Occipital lobe (tissue), 3 donors: ENCODE measurements at places on chromosomes 5 and 9. TPM values are rescaled to one million over a fixed set of nuclear protein-coding genes. Genes with fewer than 3 reads are reported as not detected.

The UGT3A2 gene
- 0.16 TPM for total RNA-seq

The MGAT4B gene
- total RNA-seq, result 47.4 TPM

The TMEM252 gene
- not detected for total RNA-seq

The IFNA2 gene
- not detected for total RNA-seq

The FGF18 gene
- 0.62 TPM for total RNA-seq

The ARID3C gene
- total RNA-seq, result not detected

The EGFLAM gene
- 3.1 TPM for total RNA-seq

The DMGDH gene
- 1.2 TPM for total RNA-seq

The BTNL9 gene
- 0.78 TPM for total RNA-seq

The TEX48 gene
- not detected for total RNA-seq

The HTR1A gene
- total RNA-seq, result 18.2 TPM

The RMND5B gene
- 19.3 TPM for total RNA-seq

The WDR31 gene
- 1.7 TPM for total RNA-seq

The SPATA31D4 gene
- total RNA-seq, result not detected

The PTGR1 gene
- total RNA-seq, result 10.6 TPM

The BAAT gene
- 0.31 TPM for total RNA-seq

The GARIN3 gene
- total RNA-seq, result not detected

The PDE8B gene
- total RNA-seq, result 5.3 TPM

The CWC27 gene
- 30.4 TPM for total RNA-seq

The GPR21 gene
- 13.3 TPM for total RNA-seq

The PTGER4 gene
- 3.3 TPM for total RNA-seq

The SLC36A2 gene
- total RNA-seq, result not detected

The DOK3 gene
- 3.0 TPM for total RNA-seq

The ZMAT2 gene
- 47.1 TPM for total RNA-seq

The LIFR gene
- 83.4 TPM for total RNA-seq

The MYMK gene
- not detected for total RNA-seq

The RECK gene
- total RNA-seq, result 7.5 TPM

The PDE6A gene
- not detected for total RNA-seq

The ADRB2 gene
- 1.6 TPM for total RNA-seq

The TTC33 gene
- total RNA-seq, result 65.5 TPM

The TPPP gene
- total RNA-seq, result 16.2 TPM
